ENCODE measurements at places on chromosomes 5 and 9.

- DNase-seq, result no peak
Observed at GRCh38 chr9:83537331-83538171, 650 bp downstream of the FRMD3 start.

GRCh38 chr5:90410178-90410762, 714 bp upstream of the CETN3 start:
- no peak for DNase-seq

DNA sequence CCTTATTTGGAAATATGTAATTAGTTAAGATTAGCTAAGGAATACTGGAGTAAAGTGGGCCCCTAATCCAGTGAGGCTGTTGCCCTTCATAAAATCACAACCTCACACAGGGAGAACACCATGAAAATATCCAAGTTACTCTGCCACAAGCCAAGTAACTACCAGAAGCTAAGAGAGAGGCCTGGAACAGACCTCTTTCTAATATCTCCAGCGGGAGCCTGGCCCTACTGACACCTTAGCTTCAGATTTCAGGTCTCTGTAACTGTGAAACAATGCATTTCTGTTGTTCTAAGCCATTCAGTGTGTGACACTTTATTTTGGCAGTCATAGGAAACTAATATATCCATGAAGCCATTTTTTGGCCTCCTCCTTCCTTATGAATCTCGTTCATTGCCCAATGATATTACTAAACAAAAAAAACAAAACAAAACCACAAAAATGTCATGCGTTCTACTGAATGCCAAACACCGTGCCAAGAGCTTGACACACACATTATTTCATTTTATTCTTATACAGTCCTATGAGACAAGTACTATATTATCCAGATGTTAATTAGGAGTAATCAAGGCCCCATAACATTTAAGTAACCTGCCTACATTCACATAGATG, 699.0 kb downstream of the MAT2B start:
- DNase-seq, result no peak

DNA sequence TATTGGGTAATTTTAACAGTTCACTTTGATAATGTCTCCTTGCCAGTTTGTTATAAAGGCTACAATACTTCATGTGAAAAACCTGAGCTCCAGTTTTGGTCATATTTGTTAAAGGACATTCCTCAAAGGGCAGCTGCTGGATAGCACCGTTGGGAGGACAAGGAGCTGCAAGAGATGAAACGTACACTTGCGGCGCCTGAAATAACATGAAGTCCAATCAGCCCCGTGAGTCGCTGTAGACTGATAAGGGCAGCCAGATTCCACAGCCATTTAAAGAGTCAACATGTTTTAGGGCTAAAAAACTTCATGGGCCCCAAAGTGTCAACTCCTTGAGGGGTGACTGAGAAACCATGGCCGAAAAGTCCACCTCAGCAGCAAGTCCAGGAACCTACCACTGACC, 85.6 kb upstream of the IFNK start:
- DNase-seq, result no peak

All from stimulated activated CD4-positive, alpha-beta T cell treated with anti-CD3 and anti-CD28 coated beads, TNF-alpha, amount 100 ng/mL, for 24 hours (primary cell).